NCI-H2029 treated with DMSO at 0.1 percent for 48 hours (cell line): ENCODE measurements at places on chromosomes 5 and 9.

- DNase-seq, result no peak
Measured at GRCh38 chr5:168807287-168807686, 228.1 kb upstream of the PANK3 start.

- no peak for DNase-seq
Measured at GRCh38 chr5:151079838-151080612, 809 bp downstream of the TNIP1 start.

DNA sequence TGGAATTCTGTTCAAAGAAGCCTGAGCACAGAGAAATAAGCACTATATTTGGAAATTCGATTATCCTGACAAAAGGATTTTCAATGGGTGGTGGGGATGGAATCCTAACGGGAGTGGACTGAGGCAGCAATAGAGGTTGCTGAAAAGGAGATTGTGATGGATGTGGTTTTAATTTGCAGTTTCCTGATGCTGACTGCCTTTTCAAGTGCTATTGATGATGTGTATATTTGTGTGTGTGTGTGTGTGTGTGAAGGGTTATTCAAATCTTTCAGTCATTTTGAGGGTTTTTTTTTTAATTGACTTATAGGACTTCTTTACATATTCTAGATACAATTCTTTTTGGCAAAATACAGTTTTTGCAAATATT is 614.5 kb downstream of the HINT1 start:
- no peak for DNase-seq

DNA sequence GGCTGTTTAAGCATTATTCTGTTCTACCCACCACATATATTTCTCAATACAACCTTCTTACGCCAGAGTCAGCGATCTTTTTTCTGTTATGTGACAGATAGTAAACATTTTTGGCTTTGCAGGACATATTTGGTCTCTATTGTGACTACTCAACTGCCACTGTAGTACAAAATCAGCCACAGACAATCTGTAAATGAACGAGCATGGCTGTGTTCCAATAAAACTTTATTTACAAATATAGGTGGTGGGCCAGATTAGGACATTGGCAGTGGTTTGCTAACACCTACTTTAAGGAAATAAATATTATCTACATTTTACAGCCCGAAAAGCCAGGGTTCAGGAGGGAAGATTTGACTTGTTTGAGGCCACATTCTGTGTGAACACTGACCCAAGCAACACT is 40.2 kb upstream of the FBXW11 start:
- no peak for DNase-seq

GRCh38 chr9:81656871-81657337 is 32.4 kb downstream of the TLE1 start:
- no peak for DNase-seq

- peak; percentile 91 for DNase-seq
Measured at GRCh38 chr9:76987594-76988200, 31.8 kb upstream of the FOXB2 start.

DNA sequence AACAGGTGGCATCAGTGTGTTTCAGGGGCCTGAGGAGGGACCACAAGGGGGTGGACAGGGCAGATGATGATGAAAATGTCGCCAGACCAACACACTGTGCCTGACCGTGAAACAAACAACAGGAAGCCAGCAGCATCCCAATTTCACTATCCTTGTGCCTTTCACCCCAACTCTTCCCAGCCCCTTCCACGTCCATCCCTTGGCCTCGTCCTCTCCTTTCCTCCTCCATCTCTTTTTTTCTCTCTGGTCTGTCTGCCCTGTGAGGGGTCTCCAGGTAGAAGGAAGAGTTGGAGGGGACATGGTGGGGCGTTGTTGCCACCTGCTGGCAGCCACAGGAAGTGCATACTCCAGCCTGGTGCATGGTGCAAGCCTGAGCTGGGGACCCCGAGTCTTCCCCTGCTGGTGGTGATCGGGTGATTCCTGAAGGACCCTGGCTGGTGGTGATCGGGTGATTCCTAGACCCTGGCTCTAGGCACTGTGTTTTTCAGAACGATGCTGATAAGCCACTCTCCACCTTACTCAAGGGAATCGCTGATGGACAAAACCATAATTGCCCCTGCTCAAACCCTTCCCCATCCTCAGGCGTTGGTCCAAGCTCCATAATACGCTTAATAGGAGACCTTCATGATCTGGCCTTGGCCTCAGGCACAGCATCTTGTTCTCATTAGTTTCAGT is 21.7 kb upstream of the NSD1 start:
- no peak for DNase-seq

- no peak for DNase-seq
Measured at GRCh38 chr5:27814286-27814685, 775.9 kb upstream of the CDH9 start.

- no peak for DNase-seq
Measured at GRCh38 chr5:68141494-68141893, 74.1 kb upstream of the PIK3R1 start.
